Left cardiac atrium (tissue), 4 donors: ENCODE measurements at places on chromosomes 1 and 21. TPM values are rescaled to one million over a fixed set of nuclear protein-coding genes. Genes with fewer than 3 reads are reported as not detected.

DNA sequence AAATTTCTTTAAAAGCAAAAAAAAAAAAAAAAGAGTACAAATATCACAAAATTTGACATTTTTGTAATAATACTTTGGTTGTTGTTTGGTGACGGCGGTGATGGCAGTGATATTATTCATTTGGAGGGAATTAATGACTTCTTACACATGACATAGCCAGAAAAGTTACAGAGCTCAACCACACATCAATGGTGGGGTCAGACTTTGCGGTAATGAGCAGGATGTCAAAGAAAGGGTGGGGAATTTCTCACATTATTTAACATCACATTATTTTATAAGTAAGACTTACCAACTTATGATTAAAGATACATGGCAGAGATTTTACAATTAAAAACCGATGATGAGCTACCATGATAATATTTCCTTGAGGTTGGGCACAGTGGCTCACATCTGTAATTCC, 248.2 kb downstream of the RERE start:
- no peak for DNase-seq

MYBPH gene
- total RNA-seq: not detected

DNA sequence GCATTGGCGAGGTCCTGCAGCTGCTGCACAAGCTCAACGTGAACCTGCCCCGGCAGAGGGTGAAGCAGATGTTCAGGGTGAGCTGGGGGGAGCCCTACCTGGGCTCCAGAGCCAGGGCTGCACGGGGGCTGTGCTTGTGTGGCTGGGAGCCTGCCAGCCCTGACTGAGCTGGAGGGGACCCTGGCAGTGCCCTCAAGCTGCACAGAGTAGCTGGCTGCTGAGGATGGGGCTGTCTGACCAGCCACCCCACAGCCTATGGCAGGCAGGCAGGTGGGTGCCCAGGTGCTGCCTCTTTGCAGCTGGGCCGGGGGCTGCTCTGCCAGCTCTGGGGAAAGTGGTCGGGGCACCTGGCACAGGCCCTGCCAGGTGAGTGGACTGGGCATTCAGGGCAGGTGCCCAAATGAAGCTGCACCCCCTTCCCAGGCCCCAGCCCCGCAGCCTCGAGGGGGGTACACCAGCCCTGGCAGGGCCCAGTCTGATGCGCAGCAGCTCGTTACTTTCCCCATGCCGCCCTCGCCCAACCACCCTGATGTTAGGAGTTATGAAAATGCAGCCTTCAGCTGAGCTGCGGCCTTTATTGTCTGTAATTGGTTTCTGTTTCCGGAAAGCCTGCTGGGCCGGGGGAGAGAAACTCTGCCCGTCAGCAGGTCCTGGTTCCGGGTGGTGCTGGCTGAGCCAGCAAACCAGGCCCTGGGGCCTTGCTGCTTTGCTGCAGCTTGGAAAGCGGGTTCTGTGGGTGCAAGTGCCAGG, 4.3 kb downstream of the PLCH2 start:
- DNase-seq: no peak

DNA sequence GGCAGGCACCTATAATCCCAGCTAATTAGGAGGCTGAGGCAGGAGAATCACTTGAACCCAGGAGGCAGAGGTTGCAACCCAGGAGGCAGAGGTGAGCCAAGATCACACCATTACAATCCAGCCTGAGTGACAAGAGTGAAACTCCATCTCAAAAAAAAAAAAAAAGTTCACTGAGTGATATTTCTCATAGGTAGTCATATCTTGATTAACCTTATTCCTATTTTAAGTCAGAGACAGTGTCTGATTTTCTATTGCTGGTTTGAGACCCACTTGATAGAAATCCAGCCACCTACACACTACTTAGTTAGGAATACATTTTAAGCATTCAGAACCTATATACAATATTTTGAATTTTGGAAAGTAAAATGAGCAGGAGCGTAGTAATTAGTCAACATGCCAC, 357.4 kb upstream of the ADGRL2 start:
- DNase-seq: no peak

CLCA4 gene
- total RNA-seq: not detected

DNA sequence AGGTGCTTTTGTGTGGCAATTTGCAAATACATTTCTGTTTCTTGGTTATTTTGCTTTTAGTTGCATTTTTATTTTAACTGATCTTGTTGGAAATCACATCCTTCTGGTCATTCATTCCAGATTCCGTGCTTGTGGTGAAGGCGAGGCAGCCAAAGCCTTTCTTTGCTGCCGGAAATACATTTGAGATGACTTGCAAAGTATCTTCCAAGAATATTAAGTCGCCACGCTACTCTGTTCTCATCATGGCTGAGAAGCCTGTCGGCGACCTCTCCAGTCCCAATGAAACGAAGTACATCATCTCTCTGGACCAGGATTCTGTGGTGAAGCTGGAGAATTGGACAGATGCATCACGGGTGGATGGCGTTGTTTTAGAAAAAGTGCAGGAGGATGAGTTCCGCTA, 34.8 kb upstream of the CD101 start:
- no peak for DNase-seq

OSCP1 gene
- total RNA-seq: 5.9 TPM

DNA sequence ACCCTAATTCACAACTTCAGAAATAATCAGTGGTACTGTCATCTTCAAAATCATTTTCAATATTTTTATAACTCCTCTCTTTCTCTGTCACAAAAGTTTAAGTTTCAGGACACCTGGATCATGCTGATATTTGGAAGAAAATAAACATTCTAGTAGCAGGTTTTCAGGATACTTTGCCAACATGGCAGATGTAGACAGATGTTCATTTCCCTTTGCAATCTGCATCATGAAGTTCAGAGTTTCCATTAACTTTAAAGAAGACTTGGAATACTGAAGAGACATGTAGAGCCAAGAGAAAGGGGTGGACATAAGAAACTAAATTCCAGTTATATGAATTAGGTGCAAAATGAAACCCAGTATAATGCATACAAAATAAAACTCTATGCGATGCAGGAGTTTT, 218.1 kb downstream of the USH2A start:
- DNase-seq: no peak

DNA sequence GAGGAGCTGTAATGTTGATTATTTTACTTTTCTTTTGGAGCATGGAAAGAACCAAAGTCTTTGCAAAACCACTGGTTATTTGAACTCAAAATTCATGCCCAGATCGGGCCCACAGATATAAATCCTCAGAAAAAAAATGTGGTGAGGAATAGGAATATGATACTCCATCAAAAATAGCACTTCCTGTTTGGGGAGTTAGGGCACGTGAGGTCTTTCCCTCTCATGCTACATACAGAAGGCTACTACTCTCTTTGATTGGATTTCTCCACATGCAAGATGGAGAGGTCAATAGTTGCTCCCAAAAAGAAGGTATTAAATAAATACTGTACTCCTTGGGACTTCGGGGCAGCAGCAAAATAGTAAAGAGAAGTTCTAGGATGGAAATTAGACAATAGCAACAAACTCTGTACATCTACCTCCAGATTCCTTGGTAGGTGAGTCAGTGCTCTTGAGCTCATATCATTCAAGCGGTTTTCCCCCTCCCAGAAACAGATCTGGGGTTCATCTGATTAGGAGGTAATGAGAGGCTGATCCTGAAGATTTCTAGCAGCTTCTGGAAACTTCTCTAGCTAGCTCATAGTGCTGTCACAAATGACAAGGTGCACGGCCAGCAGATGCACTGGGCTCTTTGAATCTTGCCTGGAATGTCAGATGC, 47.1 kb downstream of the SLC9C2 start:
- no peak for DNase-seq

GRCh38 chr21:32494934-32495709, 82.6 kb downstream of the EVA1C start:
- no peak for DNase-seq

DNA sequence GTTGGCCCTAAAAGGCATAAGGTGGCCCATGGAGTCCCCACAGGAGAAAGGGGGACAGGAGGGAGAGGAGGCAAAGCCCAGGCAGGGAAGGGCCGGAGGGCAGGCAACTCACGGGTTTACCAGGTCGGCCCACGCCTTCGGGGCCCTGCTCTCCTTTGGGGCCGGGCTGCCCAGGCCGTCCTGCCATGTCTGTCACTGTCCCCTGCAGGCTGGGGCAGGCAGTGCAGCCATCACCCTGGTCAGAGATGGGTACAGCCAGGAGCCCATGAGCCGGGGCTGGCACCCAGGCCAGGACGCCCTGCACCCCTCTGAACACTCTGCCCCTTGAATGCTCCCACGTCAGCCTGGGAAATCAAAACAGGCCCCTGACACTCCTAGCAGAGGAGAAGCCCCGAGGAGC, 19.8 kb downstream of the COL16A1 start:
- no peak for DNase-seq

AKR7A2 gene
- total RNA-seq: 32.9 TPM

DNA sequence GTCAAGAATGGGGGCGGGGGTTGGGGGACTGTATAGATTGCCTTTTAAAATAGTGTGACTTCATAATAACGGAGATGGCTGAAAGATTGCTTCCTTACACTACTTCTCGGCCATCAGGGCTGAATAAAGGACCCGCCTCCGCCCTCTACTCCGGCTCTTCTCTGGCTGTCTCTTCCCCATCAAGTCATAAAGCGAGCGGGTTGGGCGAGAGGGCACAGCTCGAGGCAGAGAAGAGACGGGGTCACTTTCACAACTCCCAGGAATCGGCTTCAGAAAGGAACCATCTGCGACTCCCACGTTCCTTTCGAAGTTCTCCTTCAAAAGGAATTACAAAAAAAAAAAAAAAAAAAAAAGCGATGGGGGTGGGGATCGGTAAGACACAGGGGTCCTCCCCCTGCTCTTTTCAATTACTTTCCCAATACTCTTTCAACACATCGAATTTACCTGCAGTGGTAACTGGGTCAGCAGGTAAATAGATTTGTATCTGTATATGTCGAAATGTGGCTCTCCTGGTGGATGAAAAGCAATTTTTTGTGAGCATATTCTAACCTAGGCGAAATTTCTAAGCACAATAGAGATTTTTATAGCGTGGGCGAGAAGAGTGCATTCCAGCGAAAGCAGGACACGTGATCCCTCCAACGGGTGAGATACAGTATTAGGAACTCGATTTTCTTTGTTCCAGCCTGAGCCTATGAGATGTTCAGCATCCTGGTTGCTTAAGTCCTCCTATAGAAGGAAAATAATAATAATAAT, 2.0 kb downstream of the LRRC7 start:
- DNase-seq: no peak

DNA sequence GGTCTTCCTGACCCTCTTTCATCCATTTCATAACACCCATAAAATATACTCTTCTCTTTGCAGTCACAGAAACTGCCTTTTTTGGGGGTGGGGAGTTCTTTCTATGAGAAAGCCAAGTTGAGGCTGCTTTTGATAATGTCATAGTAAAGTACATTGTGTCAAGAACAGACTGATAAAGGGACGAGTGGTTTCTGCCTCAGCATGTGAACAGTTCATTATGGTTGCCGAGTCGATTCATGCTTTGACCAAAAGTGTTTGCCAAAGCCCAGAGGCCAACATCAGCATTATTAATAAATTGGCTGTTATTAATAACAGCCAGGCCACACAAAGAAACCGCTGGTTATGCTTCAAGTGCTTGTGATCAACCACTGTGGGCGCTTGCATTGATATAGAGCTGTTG, 162.0 kb downstream of the HUNK start:
- no peak for DNase-seq

GRCh38 chr1:49106445-49106844, 329.8 kb upstream of the BEND5 start:
- DNase-seq: no peak

DNA sequence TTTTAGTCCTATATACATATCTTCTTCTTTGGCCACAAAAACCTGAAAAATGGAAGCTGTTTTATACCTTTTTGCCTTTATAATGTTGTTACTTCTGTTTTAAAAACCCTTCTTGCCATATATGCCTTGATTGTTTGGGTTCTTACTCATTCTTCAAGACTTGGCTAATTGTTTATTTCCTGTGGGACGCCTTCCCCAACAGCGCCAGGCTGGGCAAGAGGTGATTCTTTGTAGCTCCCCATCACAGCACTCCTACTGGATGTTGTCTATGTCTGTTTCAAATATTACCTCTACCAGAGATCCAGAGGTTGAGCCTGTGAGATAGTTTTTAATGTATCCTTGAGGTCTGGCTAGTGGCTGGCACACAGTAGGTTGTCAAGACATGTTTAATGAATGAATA, 73.2 kb upstream of the CYP2J2 start:
- no peak for DNase-seq

DNA sequence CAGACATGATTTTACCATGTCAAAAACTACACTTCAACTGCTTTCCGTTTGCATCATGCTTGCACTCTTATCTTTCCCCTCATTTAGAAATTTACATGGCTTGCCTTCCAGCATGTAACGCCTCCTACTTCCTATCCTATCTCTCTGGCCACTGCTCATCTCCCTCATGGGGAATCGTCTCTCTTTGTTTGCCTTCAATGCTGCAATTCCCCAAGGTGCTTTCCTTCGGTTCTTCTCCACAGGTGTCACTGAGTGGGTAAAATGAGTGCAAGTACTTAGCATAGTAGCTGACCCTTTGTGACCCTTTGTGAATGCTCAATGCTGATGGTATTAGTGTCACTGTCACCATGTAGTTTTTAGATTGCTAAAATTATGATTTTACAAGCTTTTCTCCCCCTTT, 63.1 kb downstream of the APP start:
- DNase-seq: no peak

GRCh38 chr21:16488042-16488441, 758.3 kb downstream of the USP25 start:
- DNase-seq: no peak

IL24 gene
- not detected for total RNA-seq

SPRR2A gene
- not detected for total RNA-seq

GRCh38 chr1:80961464-80962190, 839.1 kb upstream of the ADGRL2 start:
- DNase-seq: no peak

GRCh38 chr1:234825498-234826165, 215.7 kb upstream of the IRF2BP2 start:
- no peak for DNase-seq

DNA sequence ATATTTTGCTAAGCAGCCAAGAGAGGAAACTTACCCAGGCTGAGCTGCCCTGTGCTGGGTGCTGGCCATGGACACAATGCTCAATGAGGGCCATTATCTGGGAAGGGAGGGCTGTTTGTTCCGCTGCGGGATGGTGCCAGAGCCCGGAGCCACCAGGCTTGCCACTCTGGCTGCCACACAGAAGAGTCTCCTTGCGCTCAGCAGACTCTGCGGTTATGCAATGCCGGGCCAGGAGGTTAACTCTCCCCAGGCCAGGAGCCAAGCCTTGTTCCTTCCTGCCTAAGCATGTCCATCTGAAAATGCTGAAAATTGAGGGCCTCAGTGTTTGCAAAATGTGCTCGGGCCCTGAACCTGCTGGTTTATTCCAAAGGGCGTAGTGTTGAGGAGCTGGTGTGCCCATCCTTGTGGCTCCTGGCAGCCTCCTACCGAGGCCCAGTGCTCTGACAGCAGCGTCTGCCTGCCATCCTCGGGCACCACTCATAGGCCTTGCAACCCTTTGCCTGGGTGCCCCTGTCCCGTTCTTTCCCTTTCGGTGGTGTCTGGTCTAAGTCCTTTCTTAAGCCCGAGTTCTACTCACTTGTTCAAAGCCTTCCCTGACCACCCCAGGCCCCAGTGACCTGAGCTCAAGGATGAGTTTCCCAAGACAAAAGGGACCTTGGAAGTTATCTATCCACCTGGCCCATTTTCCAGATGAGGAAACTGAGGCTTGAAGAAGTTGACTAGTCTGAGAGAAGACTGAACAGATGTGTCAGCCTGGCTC, 133.8 kb upstream of the EDN2 start:
- DNase-seq: peak; percentile 91
